ENCODE measurements at places on chromosomes 7 and 10.
A peak's percentile ranks its signal among the peaks of the same experiment; 100 is the strongest.

DNA sequence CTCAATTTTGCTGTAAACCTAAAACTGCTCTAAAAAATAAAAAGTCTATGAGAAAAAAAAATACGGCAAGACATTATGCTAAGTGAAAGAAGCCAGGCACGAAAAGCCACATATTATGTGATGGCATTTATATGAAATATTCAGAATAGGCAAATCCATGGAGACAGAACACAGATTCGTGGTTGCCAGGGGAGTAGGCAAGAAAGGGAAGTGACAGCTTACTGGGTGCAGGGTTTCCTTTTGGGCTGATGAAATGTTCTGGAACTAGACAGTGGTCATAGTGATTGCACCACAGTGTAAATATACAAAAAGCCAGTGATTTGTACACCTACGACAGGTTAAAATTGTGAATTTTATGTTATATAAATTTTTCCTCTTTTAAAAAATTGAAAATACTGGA lies 41.3 kb upstream of the GLI3 start:
- DNase-seq, result no peak

GRCh38 chr7:43647339-43647672 lies 64.4 kb downstream of the STK17A start:
- DNase-seq, result no peak

DNA sequence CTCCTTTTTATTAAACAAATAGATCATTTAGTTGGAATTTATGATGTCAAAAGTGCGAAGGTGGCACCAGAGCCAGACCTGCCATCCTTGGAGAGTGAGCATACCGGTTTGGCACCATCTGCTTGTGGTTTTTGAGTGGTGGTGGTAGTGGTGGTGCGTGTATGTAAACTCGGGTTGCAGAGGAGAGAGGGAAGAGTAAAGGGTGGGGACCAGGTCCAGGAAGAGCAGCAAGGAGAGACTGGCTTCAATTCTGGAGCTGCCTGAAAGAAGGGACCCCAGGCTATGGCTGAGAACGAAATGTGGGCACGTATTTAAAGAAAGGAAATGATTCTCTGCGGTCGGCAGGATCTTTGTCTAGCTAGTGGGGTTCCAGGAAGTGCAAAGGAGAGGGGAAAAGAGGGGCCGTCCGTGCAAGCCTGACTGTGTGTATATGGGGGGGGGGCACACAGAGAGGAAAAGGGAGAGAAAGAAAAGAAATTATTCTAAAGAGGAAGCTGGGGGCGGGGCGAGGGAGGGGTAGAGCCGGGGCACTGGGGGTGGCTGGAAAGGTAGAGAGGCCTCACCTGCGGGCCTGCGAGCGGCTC lies 448 bp upstream of the GOLGA7B start:
- no peak for DNase-seq

DNA sequence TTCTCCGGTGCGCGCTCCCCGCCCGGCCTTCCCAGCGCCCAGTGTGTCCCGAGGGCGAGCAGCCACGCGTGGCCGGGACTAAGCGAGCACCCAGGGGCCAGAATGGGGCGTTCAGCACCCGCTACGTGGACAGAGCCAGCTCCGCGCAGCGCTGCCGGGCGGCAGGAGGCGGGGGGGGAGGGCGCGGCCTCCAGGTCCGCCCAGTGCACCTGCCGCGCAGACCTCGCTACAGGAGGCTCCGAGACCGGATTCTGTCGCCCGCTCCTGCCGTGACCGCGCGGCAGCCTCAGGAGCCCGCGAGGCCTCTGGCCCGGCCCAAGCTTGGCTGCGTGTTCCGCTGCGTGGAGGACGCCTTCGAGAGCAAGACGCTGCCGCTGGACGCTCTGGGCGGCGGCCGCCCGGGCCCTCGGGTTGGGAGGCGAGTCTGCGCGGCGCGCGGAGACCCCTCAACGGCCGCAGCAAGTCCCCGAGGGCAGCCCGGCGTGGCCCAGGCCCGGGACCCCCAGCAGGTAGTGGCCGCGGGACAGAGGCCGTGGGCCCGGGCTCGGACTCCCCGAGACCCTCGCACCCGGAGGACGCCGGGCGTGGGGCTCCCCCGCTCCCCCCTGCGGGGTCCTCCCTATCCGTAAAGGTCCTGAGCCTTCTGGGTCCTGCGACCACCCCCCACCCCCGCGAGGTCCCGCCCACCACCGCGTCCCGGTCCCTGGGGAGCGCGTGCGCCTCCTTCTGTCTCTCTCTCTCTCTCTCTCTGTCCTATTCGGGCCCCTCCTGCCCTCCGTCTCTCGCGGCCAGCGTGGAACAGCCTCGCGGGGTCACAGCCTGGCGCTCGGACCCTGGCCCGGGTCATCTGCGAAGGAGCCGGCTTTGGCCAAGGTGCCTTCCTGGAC lies 904 bp upstream of the DPYSL4 start:
- DNase-seq, result peak; percentile 13

DNA sequence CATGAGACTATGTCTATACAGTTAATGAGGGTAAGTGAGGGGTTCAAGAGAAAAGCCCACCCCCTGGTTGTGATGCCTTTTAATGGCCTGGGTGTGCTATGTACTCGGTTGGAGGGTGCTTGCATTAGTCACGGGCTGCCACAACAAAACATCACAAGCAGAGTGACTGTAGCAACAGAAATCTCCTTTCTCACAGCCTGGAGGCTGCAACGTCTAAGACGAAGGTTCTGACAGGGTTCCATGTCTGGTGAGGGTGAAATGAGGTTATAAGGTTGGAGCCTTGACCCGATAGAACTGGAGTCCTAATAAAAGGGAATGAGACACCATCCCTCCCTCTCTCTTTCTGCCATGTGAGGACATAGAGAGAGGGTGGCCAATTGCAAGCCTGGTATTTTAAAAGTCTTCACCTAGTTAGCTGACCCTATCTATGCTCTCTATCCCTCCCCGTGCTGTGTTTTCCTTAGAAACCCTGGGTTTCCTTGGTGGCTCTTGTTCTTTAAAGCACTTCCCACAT lies 126.0 kb upstream of the GDF10 start:
- DNase-seq, result no peak

DNA sequence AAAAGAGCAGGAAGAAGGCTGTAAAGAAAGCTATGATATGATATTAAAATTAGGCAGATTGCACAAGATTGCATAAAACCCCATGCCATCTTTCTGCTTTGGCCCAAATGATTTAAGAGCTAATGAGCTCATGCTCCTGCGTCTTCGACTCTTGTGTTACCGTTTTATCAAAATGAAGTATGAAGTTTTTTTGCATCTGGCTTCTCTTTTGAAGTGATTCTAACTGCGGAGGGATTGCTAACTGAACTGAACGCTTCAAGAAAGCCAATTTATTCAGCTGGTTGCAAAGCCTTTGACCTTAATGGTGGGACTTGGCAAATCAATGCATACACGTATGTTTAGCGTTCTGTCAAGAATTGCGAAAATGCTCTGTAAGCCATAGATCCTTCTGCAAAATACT lies 282.9 kb downstream of the TWIST1 start:
- DNase-seq, result no peak

- DNase-seq, result no peak
Observed at GRCh38 chr10:80144067-80144695, 11.7 kb downstream of the PLAC9 start.

- DNase-seq, result no peak
Observed at GRCh38 chr10:23099816-23100215, 4.4 kb downstream of the MSRB2 start.

DNA sequence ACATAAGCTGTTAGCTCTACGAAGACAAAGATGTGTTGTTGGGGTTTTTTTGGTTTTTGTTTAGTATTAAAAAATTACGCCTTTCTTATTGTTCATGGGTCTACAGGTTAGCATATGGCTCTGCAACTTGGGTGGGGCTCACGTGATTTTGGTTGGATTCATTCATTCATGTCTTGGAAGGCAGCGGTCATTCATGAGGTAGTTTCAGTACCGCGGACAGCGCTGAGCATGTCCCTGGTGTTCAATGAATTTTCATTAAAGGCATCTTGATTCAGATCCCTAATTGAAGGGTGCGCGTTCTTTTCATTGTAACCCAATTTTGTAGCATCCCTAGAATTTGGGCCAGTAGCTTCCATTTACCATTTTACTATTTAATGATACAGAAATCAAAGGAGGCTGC lies 42.9 kb upstream of the TCERG1L start:
- DNase-seq, result no peak

DNA sequence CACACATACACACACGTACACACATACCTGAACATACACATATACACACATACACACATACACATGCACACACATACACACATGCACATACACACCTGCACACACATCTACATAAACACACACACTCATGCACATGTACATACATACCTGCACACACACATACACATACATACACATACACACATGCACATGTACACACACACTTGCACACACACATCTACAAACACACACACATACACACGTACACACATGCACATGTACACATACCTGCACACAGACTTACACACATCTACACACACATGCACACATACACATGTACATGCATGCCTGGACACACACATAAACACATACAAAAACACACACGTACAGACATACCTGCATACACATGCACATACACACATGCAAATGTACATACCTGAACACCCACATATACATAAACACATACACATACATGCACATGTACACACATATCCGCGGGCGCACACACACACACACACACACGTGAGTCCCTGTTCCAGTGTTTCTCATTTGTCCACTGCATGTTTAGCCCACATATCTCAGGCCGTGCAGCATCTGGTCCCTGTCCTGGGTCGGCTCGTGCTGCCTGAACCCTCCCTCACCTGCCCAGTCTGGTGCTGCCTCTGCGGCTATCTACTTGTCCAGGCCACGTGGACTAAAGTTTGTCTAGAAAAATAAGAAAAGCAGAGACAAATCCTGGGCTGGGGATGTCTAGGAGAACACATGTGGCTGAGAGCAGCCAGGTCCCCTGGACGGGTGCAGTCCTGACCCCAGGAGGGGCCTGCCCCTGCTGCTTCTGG lies 238.7 kb downstream of the TCERG1L start:
- no peak for DNase-seq

DNA sequence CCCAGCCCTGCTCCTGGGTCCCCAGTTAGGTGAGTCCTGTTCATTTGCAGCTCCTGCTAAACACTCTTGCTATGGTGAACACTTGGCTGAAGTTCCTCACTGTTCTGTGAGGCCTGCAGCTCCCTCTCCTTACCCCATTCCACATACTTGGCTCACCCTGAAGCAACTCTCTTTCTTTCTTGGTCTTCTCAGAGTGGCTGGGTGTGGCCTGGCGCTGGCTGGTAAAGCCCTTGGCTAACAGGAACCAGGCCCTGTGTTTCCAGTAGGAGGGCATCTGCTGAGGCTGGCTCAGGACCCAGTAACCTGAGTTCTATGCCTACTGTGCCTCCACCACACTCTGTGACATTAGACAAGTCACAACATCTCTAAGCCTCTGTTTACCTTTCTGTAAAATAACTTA lies 53.1 kb upstream of the COL13A1 start:
- DNase-seq, result no peak

All from activated T-cell treated with anti-CD3 and anti-CD28 coated beads for 4 hours (primary cell).